ENCODE measurements at places on chromosomes 3 and 15.

DNA sequence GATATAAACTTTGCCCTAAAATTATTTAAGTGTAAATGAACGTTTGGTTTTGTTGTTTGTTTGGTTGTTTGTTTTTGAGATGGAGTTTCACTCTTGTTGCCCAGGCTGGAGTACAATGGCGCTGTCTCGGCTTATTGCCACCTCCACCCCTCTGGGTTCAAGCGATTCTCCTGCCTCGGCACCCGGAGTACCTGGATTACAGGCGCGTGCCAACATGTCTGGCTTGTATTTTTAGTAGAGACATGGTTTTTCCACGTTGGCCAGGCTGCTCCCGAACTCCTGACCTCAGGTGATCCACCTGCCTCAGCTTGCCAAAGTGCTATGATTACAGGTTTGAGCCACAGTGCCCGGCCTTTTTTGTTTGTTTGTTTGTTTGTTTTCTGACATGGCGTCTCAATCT is 87.9 kb upstream of the CHD2 start:
- DNase-seq: no peak

DNA sequence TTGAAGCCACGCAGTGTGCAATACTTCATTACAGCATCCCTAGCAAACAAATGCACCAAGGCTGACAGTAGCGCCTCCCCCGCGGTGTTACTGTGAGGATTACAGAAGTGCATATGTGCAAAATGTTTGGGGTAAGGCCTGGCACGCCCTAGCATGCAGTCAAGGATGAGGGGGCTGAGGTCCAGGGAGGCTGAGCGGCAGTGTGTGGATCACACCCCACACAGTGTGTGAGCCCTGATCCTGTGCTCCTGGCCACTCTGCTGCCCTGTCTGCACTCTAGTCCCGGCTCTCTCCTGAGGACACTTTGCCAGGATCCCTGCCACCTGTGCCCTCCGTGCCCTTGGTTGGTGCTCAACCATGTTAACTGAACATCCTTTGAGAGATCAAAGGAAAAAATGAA is 71.3 kb downstream of the WNT7A start:
- DNase-seq: no peak

DNA sequence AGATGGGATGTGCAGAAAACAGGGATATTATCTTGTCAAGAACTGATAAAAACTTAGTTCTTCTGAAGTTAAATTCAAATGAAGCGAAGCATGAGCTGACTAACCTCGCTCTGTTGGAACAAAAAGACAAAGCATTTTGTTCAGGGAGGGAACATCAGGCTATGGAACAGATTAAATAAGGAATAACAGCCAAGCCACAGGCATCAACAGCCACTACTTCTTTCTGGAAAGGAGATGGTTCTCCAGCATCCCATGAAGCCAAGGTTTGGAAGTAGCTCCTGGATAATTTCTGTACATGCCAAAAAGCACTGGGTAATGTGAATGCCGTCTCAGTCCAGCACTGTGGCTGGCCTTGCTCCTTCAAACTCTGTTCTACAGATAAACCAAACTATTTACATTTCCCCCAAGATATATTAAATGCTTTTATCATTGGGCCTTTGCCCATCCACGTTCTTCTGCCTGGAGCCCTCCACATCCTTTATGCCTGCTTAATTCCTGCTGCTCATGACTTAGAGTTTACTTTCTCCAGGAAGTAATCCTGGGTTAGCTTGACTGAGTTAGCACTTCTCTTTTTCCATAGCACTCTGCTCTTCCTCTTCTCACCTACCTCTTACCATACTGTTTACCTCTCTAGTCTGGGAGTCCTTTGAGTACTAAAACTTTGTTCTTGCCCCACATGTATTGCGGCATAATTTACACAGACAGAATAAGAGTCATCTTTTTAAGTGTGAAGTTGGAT is 232.0 kb downstream of the CLSTN2 start:
- no peak for DNase-seq

- DNase-seq: no peak
These were observed 75.9 kb downstream of the GABRG3 start for GRCh38 chr15:27046880-27047279.

GRCh38 chr15:51884517-51885236 is 55.2 kb downstream of the TMOD3 start:
- DNase-seq: no peak

DNA sequence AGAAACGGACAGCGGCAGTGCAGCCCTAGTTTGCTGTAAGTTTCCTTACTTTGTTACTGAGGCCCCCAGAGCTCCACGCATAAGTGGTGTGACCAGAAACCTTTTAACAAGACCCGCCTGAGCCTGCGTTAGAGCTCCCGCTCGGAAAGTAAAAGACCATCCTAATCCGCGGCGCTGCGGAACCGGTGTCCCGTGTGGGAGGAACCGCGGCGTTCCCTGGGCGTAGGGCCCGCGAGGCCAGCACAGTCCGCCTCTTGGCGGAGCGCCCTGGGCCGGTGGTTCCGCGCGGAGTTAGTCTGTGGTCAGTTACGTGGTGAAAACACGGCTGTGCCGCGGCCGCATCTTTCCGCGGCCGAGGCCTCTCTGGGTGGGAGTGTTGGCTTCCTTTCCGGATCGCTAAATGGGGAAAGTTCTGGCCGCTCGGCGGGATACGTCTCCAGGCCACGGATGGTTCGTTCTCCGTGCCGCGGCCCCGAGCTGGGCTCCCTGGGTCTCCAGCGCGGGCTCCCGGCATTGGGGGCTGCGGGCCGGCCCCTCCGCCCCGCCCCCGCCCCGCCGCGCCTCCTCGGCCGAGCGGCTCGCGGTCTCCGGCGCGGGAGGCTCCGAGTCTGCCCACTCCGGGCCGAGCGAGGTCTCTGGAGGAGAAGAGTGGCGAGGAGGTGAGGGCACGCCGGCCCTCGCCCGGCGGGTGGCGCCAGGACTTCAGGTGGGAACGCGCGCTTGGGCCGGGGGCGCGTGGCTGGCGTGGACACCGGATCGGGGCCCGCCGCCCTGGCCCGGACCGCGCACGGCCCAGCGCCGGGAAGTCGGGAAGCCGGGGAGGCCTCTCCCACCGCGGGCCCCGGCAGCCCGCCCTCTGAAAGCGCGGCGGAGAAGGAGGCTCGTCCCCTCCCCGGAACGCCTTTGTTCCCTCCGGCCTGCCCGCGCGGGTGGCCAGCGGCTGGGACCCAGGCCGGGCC is 754 bp downstream of the B3GNT5 start:
- DNase-seq: no peak

- no peak for DNase-seq
These were observed 30.6 kb downstream of the CMTM7 start for GRCh38 chr3:32421991-32422859.

- no peak for DNase-seq
These were observed 375.5 kb upstream of the CFAP20DC start for GRCh38 chr3:59425371-59425770.

- DNase-seq: no peak
These were observed 34.7 kb downstream of the FOXP1 start for GRCh38 chr3:71548705-71549384.

DNA sequence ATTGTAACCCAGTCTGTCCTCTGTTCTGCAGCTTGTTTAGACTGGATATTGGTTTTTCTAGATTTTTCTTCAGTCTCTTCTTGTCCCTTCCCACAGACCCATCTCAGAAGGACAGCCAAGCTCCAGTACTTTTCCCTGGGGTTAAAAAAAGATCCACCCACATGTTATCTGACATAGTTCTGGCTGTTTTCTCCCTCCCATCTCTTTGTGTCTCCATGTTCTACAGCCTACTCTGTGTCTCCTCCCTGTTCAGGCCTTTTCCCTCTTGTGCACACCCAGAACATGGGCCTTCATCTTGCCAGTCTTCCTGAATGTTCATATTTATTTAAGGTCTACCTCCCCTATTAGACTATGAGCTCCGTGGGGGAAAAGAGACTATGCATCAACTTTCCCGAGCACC is 5.1 kb upstream of the PPP4R2 start:
- DNase-seq: no peak

DNA sequence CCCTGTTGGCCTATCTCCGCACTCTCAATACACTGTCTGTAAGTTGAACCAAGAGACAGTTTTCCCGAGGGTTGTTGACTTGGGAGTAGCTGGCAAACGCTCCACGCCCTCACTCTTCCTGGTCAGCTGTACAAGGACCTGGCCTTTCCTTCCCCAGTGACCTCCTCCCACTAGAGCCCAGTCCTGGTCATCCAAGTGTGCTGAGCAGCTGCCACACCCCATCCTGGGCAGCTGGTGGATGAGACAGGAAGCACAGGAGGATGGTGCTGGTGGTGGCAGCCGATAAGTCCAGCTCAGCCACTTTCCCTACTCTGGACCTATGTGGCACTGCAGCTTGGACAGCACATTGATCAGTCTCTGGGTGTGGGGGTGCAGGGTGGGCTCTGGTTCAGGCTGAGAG is 19.8 kb downstream of the PFKFB4 start:
- DNase-seq: no peak

GRCh38 chr15:69389426-69389825 is 24.7 kb upstream of the KIF23 start:
- no peak for DNase-seq

GRCh38 chr15:64775551-64776401 is at the start of gene RBPMS2:
Gene RBPMS2 (minus strand): TSS chr15:64775589. CDS start chr15:64775319, 270 bp downstream.
- DNase-seq: no peak
